Amniotic epithelial cell (primary cell): ENCODE measurements at places on chromosomes 1 and 21.

DNA sequence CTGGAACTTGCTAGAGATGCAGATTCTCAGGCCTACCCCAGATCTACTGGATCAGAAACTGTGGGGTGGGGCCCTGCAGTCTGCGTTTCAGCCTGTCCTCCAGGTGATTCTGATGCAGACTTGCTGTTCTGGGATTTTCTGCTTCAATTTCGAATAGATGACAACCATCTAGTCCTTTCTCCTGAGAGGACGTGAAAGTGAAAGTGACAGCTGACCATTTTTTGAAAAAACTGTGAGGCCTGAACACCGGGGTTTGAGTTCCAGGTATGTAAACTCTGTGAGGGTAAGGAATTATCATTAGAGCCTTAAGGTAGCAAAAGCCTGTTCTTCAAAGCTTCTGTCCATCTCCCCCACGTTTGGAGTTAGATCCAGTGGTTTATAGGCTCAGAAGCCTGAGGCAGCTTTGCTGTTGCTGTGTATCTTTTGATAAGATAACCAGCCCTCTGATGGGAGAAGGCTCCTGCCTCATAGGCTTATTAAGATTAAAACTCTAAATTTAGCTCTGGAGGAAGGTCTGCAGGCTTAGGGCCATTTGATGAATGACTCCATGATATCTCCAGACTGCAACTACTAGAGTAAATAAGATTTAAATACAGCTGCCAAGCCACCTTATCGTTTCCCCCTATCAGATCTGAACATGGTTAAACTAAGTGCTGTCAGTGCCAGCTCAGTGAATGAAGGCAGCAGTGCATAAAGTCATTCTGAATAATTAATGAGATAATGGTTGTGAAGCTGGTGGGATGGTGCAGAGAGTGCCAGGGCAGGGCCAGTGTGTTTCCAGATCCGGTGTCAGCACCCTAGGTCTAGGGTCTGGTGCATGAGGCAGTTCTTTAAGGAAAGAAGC is 335.2 kb downstream of the HHAT start:
- peak; percentile 93 for DNase-seq

GRCh38 chr1:25484096-25484495 is 53.4 kb downstream of the MACO1 start:
- no peak for DNase-seq

DNA sequence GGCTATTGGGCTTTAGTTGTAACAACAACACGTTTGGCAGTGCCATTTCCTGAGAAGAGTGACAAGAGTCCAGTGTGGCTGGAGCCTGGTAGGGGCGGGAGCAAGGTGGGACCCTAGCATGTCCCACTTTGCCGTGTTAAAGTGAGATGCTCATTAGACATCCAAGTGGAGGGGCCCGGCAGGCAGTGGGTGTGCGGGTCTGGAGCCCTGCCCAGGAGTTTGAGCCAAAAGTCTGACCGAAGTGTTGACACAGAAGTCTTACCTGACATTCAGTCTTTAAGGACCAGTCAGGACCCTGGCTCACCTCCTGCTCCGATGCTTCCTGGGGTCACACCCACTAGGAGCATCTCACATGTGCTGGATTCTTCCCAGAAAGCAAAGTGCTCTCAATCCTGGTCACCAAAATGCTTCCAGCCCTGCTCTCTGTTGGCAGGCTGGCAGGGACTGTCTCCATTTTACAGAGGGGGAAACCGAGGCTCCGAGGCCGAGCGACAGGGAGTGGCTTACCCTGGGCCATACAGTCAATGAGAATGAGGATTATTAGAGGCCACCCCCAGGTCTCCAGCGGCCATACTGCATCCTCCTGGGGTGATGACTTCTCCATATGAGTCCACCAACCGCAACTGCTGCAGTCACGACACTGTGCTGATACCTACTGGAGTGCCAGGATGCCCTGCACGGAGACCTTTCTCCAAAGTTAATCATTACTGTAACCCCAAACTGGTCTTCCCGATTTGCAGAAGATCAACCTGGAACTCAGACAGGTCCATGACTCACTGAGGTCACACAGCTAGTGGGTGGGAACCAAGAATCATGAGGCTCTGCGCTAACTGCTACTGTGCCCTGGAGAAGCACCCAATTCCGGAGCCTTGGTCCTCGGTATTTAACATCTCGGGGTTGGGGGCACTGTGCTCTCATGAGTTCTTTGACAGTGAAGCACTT is 112.7 kb downstream of the PRDM2 start:
- DNase-seq = peak; percentile 8

DNA sequence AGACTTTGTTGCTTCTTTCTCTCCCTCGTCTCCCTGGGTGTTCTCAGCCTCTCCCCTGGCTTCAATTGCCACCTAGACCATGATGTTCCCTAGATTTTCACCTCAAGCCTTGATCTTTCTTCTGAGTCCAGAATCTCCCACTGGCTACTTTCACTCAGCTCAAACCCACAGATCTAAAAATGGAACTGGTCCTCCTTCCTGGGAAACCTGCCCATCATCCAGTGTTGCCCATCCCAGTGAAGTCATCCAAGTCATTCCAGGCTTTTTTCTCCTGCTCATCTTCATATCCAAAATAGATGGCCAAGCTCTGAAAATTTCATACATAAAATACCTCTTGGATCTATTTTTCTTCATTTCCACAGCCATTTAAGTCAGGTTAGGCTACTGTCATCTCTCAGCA is 347.4 kb downstream of the KCNH1 start:
- DNase-seq = no peak

GRCh38 chr1:46244656-46245371 is 2.7 kb upstream of the RAD54L start:
- DNase-seq = no peak

DNA sequence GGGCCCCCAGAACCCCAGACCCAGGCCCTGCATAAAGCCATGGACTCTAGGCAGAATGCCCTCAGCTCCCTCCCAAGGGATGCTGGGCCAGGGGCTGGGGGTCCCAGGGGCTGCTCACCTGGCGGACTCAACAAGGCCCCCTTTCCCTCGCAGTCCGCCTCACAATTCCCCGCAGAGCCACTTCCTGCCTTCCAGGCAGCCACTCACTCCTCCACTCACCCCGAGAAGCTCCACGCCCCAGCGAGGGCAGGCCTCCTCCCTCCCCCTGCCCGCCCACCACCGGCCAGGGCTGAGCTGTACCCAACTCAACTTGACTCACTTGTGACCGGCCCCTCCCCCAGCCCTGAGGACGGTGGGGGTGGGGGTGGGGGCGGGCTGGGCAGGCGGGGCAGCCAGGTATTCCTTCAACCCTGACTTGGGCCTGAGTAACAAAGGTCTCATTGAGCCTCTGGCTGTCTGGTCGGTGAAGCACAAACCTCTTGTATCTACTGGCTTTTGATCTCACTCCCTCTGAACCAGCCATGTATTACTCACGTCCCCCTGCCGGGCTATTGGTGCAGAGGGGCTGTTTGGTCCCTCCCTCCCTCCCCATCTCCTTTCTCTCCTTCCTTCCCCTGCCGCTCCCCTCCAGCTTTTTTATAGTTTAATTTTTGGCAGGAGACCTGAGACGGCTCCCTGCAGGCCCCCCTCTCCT is 5.9 kb downstream of the BLACAT1 start:
- DNase-seq = peak; percentile 62

GRCh38 chr1:32753532-32754316 is 51.2 kb upstream of the SYNC start:
- DNase-seq = peak; percentile 39
